ENCODE measurements at places on chromosomes 13 and 19.

- peak; percentile 60 for DNase-seq
These were observed 31.3 kb downstream of the SAE1 start for GRCh38 chr19:47161876-47162489.

DNA sequence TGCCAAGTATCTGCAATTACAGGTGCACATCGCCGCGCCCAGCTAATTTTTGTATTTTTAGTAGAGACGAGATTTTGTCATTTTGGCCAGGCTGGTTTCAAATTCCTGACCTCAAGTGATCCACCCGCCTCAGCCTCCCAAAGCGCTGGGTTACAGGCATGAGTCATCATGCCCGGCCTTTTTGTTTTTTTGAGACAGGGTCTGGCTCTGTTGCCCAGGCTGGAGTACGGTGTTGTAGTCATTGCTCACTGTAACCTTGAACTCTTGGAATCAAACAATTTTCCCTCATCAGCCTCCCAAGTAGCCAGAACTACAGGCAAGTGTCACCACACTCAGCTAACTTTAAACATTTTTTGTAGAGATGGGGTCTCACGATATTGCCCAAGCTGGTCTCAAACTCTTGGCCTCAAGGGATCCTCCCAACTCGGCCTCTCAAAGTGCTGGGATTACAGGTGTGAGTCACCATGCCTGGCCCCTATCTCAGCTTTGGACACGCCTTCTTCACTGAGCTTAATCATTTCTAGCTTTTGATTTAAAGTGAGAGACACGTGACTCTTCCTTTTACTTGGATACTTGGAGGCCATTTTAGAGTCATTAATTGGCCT lies 4.0 kb upstream of the IRGC start:
- peak; percentile 11 for DNase-seq

- DNase-seq: peak; percentile 52
These were observed 22.4 kb downstream of the PRR12 start for GRCh38 chr19:49613374-49613773.

- no peak for DNase-seq
These were observed 1002.7 kb upstream of the PCDH20 start for GRCh38 chr13:62418376-62418775.

GRCh38 chr13:91162180-91162579 lies 185.3 kb upstream of the MIR17HG start:
- DNase-seq: no peak

GRCh38 chr13:62910541-62911060 lies 1495.0 kb upstream of the PCDH20 start:
- no peak for DNase-seq

- DNase-seq: no peak
These were observed 8.5 kb upstream of the CEACAM5 start for GRCh38 chr19:41699968-41700323.

DNA sequence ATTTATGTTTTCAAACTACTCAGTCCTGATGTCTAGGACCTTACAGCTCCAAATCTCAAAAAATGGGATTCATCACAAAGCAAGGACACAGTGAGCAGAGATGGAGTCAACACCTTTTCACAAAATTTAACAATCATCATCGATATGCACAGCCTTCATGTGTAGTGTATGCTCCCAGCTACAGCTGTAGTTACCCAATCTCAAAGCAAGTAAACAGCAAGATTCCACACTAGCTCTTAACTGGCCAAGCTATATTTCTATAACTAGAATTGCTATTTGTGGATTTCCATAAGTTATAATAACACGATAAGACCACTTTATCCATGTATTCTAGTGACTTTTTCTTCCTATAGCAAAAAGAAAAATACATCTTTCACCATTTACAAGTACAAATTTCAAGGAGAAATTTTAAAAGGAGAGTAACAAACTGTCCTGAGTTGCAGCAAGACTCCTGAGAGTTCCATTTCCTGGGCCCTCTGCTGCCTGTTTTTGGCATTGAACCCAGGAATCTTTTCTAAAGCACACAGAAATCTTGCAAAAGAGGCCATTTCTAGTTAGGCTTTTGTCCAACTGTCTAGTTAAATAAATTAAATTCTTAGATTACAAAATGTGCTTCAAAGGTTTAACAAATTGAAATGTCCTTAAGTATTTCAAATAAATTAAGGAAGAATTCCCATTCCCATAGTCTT lies 460.6 kb downstream of the FGF14 start:
- peak; percentile 7 for DNase-seq

DNA sequence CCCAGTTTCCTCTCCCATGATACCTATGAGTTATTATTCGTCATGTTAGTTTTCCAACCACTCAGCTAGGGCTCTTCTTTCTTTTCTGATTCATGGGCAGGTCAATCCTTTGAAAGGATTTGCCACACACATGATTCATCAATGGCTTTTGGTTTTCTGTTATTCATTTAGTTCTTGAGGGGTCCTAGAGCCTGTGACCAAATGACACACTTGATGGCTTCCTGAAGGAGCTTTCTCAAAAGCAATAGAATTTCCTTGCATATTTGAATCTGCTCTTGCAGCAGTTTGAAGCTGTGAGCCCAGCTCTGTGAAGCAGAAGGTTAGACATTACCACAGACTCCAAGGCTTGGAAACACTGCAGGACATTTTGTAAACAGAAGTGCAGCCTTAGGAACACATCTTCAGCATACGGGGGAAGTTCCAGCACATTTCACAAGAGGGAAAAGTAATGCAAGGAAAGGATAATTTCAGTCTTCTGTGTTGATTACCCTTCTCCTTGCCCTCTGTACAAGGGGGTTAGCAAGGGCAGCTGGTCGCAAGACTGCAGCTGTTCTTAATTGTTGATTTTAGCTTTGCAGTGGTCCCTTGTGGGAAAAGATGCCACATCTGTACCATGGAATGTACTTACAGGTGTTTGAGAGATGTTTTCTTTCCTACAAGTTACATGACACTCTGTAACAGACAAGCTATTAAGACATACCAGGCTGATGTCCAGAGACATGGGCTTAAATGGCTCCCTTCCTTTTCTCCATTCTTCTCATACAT lies 338.6 kb downstream of the KCNRG start:
- no peak for DNase-seq

DNA sequence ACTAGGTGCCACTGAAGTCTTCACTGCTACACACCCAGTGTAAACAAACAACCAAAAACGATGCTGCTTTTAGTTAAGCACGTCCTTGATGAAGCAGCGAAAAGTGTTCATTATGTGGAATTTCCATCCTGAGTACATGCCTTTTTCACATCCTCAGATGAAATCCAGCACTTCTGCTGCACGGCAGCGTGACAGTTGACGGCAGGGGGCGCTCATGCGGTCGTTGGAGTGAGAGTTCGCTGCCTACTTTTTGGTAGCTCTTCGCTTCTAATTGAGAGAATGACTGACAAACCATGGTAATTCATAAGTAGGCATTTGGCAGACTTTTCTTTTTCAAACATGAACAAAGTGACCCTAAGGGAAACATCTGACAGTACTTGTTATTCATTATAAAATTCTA lies 1124.9 kb downstream of the EFNB2 start:
- peak; percentile 67 for DNase-seq

- no peak for DNase-seq
These were observed 16.7 kb upstream of the SDHAF1 start for GRCh38 chr19:35978271-35978670.

- no peak for DNase-seq
These were observed 33.8 kb downstream of the ZNF44 start for GRCh38 chr19:12260861-12261260.

DNA sequence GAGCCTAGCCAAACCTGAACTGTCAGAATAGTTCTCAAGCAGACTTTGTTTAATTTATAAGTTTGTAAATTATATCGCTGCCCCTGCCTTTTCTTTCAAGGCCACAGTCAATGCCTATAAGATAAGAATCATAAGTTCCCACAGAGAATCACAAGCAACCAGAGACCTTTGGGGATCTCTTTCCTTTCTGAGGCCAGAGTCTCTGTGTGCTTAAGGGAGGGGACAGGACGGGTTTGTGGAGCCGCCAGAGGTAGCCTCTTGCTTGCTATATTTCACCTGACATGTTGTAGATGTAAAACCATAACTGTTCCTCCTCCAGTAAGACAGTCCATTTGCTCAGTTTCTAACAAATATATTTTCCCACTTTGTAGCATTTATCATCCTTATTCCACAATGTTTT lies 458.8 kb downstream of the RFC3 start:
- no peak for DNase-seq

DNA sequence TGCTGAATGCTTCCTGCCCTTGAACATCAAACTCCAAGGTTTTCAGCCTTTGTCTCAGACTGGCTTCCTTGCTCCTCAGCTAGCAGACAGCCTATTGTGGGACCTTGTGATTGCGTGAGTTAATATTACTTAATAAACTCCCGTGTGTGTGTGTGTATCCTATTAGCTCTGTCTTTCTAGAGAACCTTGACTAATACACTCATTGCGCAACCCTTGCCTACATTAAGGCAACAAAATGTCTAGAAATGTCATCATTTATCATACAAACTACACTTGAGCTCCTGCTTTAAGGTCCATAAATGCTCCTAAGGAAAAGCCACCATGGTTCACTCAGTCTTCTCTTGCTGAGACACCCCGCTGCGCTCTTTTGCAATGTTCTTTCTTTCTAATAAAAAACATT lies 2861.0 kb downstream of the PCDH9 start:
- DNase-seq: peak; percentile 18

DNA sequence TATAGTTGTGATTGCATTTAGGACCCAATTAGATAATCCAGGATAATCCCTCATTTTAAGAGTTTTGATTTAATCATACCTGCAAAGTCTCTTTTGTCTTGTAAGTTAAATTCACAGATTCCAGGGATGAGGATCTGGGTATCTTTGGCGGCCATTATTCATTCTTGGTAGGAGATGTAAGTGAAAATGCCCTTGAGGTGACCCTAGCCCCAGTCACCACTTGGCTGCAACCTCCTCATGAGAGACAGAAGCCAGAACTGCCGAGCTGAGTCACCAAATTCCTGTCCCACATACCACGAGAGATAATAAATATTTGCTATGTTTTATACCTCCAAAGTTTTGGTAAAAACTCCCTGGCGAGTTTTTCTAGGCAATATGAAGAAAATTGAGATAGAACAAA lies 389.4 kb downstream of the RFC3 start:
- DNase-seq: peak; percentile 94

DNA sequence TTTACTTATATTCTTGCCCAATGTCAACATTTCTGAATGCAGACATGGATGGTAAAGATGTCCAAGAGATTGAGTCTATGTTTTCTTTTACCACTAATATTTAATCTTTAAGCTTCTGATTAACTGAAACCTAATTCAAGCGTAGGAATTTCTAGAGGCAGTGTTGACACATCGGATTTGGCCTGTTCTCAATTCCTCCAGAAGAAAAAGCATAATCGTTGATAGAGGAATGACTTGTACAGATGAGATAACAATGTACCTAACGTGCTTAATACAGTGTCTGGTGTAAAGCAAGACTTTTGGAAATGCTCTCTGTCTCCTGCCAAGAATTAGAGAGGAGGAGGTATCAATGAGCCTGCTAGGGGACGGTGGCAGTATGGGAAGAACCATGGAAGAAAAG lies 35.2 kb downstream of the SLC15A1 start:
- DNase-seq: no peak

DNA sequence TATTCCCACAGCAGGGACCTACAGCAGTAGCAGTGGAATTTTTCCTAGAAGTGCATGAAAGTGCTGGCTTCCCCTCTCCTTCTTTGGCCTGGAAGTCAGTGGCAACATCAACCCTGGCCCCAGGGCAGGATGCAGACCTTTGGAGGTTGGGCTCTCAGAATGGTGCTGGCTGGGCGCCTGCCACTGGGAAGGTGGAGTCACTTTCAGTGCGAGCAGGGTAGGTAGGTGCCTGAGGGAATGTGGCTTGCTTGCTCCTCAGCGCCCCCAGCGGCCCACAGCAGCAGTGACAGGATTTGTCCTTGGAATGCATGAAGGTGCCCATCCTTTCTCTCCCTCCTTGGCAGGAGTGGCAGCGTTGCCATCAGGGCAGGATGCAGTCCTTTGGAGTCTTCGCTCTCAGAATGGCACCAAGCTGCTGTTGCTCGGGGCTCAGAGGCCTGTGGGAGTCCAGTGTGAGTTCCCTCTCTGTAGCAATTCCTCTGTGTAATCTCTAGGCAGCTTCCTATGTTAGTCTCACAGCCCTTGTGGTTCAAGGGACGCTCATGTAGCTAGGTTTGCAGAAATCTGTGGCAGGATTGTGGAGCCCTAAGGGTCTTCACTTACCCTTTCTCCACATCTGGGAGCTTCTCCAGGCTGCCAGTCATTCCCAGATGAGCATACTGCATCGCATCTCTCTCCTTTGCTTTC lies 354.4 kb upstream of the DACH1 start:
- peak; percentile 43 for DNase-seq

- no peak for DNase-seq
These were observed 62.3 kb downstream of the KCTD15 start for GRCh38 chr19:33859016-33859415.

- DNase-seq: no peak
These were observed 23.9 kb upstream of the NCCRP1 start for GRCh38 chr19:39172700-39173501.

DNA sequence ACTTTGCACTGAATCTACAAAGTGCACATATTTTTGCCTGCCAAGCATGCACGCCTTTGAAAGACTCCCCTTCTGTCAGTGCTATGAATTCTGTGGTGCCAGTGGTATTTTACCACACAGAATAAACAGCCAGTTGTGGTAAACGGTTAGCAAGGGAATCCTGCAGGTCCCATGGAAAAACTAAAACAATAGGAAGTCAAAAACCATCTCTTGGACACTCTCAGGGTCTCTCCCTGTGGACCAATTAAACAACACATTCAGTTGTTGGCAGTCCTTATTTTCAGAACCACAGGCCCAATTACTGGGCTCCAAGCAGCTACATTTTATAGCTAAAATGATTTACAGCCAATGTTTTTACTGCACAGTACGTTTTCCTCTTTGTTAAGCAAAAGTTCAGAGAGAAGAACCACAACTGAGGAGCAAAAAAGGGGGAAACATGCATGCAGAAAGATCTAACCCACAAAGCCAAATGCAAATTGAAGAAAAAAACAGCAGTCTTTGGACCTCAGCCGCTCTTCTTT lies 116.9 kb downstream of the KCTD12 start:
- DNase-seq: no peak

DNA sequence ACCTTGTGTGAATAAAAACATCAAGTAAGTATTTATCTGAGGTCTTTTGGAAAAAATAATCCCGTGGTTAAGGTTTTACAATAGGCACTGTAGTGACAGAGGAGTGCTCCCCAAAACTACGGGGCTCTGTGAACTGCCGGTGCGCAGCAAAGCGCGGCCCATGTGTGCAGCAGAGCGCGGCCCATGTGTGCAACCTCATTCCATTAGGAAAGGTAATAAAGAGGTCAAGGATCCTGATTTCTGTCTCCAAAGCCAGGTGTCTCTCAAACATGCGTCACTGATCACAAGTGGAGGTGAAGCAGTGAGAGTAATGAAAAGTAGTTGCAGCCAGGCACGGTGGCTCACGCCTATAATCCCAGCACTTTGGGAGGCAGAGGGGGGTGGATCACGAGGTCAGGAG lies 58.7 kb downstream of the MRPL57 start:
- DNase-seq: no peak
